ENCODE measurements at places on chromosomes 6 and 20.
A peak's percentile ranks its signal among the peaks of the same experiment; 100 is the strongest.

DNA sequence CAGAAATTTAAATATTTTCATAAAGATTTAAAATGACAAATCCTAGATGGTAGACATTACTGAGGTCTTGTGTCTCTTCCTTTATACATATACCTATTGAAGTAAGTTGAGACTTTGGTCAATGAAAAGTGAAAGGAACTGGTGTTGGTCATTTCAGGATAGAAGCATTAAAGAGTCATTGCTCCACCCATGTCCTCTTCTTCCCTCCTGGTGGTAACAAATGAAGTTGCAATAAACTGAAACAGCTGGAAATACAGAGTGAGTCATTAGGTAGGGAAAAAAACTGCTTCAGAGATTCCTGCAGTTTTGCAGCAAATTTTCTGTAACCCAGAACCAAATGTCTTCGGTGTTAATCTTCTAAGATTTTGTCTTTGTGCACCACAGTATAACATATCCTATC is 448.0 kb downstream of the EYS start:
- no peak for DNase-seq

DNA sequence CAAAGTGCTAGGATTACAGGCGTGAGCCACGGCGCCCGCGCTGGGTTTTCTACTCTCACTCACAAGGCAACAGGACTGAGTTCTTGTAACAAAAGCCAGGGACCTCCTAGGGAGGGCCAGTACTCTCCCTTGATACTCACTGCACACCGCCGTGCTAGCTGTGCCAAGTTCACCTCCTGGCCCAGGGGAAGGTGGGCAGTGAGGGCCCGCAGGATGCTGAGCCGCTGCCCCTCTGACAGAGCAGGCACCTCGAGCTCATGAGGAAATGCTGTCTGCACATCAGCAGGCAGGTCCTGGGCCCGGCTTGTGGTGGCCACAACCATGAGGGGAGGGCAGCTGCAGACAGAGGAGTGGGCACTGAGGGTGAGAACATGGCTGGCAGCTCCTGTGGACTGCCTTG is 6.7 kb downstream of the GNMT start:
- no peak for DNase-seq

DNA sequence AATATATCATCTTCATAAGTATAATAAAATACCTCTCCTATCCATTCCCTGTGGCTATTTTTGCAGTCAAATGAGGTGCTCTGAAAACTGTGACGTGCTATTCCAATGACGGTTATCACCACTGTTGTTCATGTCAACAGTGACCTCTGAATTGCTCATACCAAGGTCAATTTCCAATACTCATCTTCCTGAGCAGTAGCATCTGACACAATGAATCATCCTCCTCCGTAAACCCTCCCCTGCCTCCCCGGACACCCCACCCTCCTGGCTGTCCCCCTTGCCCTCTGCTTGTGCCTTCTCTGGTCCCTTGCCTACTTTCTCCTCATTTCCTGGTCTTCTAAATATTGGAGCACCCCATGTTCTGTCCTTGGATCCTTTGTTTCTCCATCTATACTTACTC is 77.7 kb upstream of the SLC22A23 start:
- DNase-seq: no peak

GRCh38 chr20:57388953-57389694 is 2.1 kb upstream of the RBM38 start:
- DNase-seq: no peak

DNA sequence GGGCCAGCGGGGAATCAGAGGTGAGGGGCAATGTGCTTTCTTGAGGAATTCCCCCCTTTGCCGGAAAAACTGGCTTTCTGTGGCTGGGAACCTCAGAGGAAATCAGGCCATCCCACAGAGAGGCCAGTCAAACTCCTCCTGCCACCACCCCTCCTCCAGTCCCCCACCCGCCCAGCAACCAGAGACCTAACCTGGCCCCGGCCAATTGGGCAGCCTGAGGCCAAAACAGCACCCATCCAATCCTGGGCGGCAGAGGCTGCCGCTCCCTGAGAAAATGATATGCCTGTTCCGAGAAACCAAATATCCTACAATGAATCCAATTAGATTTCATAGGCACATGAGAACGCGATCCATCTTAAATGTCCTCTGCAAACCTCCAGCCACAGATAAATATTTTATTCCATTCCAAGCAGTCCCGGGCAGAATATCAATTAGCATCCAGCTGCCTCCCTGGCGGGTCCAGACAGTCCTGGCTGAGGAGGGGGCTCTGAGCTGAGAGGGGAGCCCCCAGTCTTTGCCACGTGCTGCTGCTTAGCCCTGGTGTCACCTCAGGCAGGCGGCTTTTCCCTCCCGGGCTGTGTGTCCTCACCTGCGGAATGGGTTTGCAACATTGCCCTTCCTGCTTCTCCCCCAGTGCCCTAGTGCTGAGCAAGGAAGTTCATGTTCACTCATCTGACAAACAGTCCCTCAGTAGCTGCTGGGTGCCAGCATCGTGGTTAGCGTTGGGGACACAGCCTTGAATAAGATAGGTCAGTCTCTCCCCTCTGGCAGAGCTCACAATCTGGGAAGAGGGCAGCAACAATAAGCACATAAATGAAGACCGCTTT is 95.0 kb downstream of the DLGAP4 start:
- DNase-seq: no peak

DNA sequence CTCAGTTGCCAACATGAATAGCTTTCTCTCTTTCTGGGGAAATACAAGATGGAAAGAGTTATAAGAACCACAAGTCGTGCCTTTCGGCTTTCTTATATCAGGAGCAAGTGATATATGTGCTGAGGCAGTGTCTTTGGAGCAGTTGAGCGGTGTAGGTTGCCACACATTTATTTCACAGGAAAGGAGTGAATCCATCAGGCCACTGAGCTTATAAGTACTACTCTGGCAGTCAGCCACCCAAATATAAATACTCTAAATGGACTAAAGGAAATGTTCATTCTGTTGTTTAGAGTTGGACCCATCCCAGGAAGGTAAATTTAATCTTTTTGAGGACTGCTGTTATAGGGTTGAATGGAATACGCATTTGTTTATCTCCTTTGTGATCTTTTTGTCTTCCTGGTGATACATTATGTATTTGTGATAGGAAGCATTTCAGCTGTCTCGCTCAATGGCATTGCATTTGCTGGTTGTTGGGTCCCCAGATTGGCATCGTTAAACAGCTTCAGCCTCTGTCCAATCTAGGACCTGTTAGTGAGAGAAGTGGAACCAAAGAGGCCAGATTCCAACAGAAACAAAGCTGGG is 139.7 kb downstream of the SOBP start:
- no peak for DNase-seq

- no peak for DNase-seq
These were observed 100.2 kb upstream of the TMEM181 start for GRCh38 chr6:158459726-158460125.

DNA sequence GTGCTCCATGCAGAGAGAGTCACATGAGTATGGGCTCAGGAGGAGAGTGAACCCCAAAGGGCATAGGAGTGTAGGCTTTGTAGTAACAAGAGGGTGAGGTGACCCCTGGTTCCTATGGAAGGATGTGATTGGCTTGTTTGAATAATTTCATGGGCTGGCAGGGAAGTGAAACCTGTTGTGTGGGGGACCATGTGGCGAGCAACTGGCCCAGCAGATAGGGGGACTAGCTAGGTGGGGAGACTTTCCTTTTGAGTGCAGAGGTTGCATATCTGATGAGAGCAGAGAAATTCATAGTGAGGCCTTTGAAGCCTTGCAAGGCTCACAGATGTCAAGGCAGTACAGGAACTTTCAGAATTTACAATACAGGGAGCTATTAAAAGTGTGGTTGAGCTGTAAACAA is 247.9 kb upstream of the SLC35B3 start:
- no peak for DNase-seq

- DNase-seq: no peak
These were observed 125.2 kb downstream of the HIVEP2 start for GRCh38 chr6:142819603-142820337.

- DNase-seq: no peak
These were observed 338 bp downstream of the E2F3 start for GRCh38 chr6:20402092-20402341.

DNA sequence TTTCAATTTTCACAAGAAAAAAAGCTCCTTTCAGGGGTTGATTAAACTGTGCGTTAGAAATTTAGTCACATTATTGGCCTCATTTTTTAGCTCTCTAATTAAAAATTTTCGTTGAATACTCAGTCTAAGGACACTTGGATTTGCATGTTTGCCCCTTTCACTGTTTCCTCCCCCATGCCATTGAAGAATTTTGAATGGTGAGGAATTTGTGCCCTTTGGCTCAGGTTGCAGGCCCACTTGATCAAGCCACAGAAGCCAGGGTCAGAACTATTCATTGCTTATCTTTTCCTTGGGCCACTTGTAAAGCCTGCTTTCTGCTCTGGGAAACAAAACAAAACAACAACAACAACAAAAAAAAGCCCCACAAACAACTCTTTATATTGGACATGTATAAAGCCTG is 12.2 kb downstream of the LIN28B start:
- no peak for DNase-seq

DNA sequence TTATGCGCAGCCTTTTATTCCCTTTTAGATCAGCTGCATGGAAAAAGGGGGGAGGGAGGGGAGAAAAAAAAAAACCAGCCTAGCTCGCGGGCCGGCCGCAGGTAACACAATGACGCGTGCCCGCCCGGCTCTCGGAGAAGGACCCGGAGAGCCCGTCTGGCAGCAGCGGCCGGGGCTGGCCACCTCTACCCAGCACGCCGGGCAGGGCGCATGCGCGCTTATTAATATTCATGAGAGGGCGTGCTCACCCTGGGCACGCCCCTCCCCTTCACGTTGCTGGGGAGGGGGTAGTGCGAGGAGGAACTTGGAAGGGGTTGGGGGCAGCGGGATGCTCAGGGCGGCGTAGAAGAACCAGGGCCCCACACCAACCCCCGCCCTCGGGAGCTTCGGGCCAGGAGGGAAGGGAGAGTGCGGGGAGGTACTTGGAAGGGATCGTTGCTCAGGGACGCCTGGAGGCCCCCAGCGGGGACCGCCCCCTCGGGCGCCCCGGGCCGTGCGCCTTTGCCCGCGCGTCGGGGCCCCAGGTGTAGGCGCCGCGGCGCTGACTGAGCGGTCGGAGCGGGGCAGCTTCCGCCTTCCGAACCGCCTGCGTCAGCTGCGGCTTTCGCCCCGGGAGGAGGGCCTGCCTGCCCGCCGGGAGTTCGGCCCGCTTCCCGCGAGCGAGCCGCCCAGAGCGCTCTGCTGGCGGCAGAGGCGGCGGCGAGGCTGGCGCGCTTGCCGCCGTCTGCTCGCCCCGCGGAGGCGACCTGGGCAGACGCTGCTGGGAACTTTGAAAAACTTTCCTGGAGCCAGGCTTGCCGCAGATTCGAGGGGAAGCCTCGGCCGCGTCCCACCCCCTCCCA is at the start of gene JAG1:
TSS of gene JAG1 (minus strand) at position 158 of the 842 bp plus-strand sequence. CDS start 469 bp downstream, outside the sequence.
- peak; percentile 86 for DNase-seq

DNA sequence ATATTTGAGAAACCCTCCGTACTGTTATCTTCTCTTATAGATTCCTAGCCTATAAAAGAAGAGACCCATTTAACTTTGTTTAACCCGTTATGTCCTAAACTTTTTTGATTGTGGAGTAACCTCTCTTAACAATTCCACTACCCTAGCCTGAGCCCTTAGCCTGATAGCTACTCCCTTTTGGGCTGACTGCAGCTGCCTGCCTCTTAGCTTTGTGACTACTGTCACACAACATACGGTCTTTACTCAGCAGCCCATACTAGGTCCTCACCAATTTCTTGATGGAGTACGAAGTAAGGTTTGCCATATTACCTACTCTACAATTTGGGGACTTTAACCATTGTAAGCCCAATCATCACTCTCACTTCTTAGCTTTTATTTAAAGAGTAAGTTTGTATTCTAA is 72.7 kb downstream of the QRSL1 start:
- no peak for DNase-seq

DNA sequence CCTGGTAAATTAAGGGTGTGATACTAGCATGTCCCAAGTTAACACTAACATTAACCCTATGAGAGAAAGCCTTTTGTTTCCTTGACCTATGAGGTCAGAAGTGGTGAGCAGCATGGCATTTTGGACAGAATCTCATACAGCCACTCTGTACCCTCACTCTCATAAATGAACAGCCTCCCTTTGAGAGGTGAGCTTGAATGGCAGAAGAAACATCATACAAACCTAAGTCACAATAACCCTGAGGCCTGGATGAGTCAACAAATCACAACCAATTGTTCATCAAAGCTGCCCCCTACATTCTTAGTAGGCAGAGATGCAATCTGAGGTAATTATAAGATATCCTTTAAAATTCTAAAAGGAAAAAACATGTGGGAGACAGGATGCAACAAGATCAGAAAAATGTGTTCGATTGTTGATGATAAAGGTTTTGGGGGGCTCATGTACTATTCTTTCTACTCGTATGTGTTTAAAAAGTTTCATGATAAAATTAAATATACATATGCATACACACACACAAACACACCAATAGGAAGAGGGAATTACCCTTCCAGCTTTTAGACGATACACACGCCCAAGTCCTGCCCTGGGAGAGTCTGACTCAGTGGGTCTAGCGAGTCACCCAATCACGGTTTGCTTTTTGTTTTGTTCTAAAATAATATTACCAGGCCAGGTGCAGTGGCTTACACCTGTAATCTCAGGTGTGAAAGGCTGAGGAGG is 117.3 kb downstream of the ARHGAP18 start:
- DNase-seq: no peak

DNA sequence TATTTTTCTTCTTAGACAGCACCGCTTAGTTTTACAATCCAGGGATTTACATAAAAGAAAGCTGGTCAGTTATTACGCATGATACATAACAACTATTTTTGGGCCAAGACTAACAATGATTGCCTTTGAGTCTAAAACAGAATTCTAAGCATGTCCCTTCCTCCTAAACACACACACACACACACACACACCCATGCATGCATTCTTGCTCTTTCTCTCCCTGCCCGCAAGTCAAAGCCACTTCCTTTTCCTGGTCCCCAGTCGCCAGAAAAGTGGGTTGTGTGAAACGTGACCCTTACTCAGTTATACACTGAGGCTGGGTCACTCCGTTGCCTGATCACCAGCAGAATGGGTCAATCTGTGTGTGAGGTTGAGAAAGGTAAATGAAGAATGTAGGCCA is 31.4 kb downstream of the FYN start:
- DNase-seq: peak; percentile 76

DNA sequence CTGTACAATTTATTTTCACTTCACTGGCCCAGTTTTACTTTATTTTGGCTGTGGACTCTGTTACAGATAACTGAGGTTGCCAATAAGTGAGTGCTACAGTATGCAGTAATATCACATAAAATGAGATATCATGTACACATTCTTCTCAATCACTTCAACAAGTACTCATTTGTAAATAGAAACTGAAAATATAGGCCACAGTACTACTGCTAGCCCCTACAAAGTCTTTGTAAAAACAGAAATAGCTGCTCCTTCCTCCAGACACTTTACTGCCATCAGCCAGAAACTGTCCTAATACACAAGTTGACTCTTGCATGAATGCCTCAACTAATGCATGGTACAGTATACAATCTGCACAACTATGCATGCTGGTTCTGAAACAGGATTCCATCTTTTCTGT is 9.2 kb downstream of the DTNBP1 start:
- no peak for DNase-seq

GRCh38 chr20:13494019-13494418 is 144.7 kb downstream of the TASP1 start:
- no peak for DNase-seq

DNA sequence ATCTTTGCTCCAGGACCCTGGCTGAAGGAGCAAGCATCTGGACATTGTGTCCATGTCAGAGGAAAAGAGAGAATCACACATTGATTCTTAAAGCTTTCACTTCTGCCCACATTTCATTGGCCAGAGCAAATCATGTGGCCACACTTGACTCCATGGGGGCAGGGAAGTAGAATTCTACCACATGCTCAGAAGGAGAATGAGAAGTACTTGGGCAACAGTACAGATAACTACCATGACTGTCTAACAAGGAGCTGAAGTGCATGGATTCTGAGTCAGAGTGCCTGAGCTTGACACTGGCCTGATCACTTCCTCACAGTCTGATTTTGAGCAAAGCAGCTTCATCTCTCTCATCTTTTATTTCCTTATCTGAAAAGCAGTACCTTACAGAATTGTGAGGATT is 38.6 kb downstream of the GHRH start:
- peak; percentile 24 for DNase-seq
